ENCODE measurements at places on chromosomes 7 and 10.

DNA sequence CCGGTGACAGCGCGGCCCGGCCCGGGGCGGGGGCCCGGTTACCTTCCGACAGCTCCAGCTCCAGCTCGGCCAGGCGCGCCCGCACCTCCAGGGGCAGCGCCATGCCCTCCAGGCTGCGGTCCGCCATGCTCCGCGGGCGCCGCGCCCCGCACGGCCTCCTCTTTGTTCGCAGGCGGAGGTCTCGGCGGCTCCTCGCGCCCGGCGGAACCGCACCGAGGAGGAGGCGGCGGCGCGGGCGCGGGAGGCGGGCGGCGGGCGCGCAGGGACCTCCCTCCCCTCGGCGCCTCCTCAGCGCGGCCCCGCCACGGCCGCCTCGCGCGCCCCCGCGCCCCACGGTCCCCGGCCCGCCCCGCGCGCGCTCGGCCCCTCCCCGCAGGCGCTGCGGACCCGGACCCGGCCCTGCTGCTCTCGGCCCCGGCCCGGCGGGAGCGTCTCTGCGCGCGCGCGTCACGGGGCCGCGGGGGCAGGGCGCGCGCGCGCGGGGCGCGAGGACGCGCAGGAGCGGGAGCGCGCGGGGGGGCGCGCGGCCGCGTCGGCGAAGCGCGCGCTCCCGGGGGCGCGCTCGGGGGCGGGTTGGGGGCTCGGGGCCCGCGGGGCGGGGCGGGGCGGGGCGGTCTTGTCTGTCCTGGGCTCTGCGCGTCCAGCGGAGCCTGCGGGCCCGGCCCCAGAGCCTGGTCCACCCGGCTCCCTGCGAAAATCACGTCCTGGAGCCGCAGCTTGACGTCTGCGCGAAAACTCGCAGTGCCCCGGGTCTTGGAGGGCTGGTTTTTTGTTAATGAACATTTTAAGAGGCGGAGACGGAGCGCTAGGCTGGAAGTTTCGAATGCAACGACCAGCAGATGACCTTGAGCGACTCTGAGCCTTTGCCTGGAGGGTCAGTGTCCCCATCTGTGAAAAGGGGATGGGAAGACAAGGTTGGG lies at the start of gene DIP2C:
Gene DIP2C (minus strand): TSS at position 217 of the 920 bp plus-strand sequence. CDS start 90 bp downstream, at position 127.
- peak; percentile 67 for DNase-seq

- DNase-seq: no peak
Observed at GRCh38 chr7:155224116-155224811, 73.4 kb upstream of the INSIG1 start.

- DNase-seq: no peak
Observed at GRCh38 chr7:17255926-17256325, 42.5 kb upstream of the AHR start.

- no peak for DNase-seq
Observed at GRCh38 chr10:48678041-48678440, 6.6 kb upstream of the WDFY4 start.

- no peak for DNase-seq
Observed at GRCh38 chr7:66503551-66504031, 125.1 kb upstream of the KCTD7 start.

DNA sequence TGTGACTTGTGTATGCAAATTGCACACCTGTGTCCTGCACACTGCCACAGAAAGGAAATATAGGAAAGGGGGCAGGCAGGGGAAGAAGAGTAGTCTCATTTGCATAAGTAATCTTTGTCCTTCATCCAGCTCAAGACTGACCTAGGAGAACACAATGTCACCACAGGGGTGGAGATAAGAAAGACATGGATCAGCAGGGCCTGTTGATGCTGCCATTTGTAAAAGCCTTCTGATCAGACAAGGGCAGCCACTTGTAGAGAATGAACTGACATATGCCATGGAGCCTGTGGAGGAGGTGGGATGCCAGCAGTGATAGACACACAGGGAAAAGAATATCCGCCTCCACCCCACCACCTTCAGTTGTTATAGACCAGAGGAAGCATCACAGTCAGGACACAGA lies 528.9 kb downstream of the HTR7 start:
- DNase-seq: no peak

- DNase-seq: no peak
Observed at GRCh38 chr10:116015583-116016333, 257.2 kb downstream of the GFRA1 start.

DNA sequence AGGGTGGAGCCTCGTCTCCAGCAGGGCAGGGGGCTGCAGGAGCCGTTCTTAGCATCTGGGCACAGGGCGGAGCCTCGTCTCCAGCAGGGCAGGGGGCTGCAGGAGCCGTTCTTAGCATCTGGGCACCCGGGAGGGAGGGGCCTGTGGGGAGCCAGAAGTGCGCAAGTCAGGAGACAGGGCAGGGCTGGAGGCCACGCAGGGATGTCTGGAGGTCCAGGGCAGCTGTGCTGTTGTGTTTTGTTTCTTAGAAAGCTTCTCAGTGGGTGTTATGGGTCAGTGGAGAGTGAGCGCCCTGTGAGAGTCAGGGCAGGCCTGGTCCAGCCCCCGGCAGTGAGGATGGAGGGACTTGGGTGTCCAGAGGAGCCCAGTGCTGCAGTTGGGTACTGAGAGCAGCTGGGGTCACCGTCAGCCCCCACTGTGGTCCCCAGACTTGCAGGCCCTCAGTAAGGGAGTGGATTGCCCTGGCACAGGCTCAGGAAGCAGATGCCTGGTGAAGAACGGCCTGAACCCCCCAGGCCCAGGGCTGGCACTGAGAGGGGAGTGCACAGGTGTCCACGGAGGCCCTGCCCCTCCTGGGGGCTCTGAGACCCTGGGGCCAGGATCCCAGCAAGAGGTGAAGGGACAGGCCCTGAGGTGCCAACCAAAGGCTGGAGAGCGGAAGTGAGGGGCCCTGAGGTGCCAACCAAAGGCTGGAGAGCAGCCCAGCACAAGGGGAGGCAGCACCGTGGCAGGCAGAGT lies 29.8 kb downstream of the FAM20C start:
- DNase-seq: no peak

- DNase-seq: no peak
Observed at GRCh38 chr10:78212786-78213175, 179.1 kb downstream of the RPS24 start.

GRCh38 chr10:132476146-132477065 lies 61.2 kb upstream of the INPP5A start:
- DNase-seq: no peak

- DNase-seq: no peak
Observed at GRCh38 chr7:104442481-104442880, 114.1 kb downstream of the LHFPL3 start.

DNA sequence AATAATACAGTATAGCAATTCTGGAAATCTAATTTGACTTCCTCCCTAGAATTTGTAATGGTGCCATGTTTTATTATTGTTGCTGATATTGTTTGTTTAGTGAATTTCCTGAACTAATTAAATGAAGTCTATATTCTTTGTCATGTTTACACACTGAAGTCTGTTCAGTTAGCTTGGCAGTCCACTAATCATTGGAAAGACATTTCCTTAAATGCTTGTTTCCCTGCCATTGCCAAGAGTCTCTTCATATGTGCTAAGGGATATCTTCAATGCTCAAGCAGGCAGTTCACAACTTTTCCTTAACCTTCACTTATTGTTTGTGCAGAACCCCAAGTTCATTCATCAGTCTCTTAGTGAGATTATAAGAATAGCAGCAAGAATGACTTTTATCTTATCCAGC lies 755.3 kb downstream of the INHBA start:
- DNase-seq: no peak

Data from astrocyte of the spinal cord (primary cell).